ENCODE measurements at places on chromosomes 11 and 22.

DNA sequence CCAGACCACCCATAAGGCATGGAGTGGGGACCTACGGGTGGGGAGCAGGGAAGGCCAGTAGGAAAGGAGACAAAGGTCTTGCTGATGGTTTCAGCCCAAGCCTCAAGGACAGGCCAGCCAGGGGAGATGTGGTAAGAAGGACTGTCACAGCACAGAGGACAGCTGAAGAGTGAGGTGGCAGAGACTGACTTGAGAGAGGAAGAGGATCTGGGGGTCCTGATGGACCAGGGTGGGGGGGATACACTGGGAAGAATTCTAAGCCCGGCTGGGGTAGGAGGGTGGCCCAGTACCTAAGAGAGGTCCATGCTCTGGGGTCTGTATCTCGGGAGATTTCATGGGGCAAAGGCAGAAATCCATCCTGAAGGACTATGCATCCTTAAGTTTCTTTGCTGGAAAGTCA lies 66.1 kb upstream of the THY1 start:
- DNase-seq: no peak

DNA sequence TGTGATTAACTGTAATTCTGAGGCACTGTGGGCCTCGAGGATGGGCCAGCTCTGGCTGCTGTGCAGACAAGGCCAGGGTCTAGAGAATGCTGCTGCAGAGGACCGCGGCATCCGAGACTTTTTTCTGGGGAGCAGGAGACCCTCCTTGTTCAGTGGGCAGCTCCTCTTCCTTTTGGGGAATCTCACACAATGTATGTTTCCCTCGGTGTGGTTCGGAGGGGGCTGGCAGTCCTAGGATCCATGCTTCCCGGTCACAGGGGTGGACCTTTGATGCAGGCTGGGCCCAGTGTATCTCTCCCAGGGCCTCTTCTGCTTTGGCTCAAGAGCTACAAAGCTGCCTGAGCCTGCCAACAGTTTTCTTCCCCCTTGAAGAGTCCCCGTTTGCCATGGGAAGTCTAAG lies 31.5 kb downstream of the MYEOV start:
- no peak for DNase-seq

- DNase-seq: no peak
Observed at GRCh38 chr11:79550809-79551208, 110.0 kb upstream of the TENM4 start.

- DNase-seq: no peak
Observed at GRCh38 chr11:120645639-120646038, 134.1 kb downstream of the GRIK4 start.

- no peak for DNase-seq
Observed at GRCh38 chr22:19058713-19059451, 63.3 kb downstream of the DGCR2 start.

GRCh38 chr11:69818603-69819441 lies at the start of gene FGF3:
Gene FGF3, minus strand, starts transcription at chr11:69819416. Its CDS starts 483 bp downstream, at chr11:69818933.
- no peak for DNase-seq

DNA sequence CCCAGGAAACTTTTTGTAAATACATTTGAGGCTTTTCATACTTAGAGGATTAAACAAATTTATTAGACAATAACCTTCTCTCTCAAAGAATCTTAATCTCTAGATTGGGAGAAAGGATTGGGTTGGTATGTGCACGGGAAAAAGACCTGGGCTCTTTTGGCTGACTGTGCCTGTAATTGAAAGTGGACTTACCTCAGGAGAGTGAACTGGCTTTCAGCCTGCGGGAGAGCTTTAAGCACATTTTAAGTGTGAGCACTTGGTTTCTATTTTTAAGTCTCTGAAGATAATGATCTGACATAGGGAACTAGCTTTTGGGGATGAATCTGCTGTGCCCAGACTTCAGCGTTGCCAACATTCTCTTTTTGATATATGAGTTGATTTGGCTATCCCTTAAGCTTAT lies 35.8 kb downstream of the UVRAG start:
- DNase-seq: no peak

- DNase-seq: no peak
Observed at GRCh38 chr11:115627666-115628460, 123.6 kb upstream of the CADM1 start.

GRCh38 chr11:65954771-65955170 lies 6.8 kb upstream of the SART1 start:
- DNase-seq: peak; percentile 40

DNA sequence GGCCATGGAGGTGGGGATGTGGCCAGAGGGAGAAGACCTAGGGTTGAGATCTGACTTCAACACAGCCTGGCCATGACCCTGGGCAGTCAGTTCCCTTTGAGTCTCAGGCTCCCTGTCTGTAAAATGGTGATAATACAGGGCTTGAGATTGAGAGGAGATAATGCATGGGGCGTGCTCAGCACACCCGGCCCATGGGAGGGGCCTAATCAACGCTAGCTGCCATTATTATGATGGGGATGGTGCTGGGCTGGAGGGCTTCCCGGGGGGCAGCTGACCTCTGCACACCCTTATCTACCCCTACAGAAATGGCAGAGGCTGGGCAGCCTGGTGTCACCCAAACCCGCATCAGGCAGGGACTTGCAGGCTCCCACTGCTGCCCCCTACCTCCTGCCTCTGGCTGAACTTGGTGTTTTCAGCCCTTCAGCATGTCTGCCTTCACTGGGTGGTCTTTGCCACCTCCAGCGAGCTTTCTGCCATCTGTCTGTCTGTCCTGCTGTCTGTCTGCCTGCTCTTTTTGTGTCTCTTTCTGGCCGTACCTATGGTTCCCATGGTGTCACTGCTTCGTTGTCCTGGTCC lies 84.5 kb downstream of the CACNA1I start:
- DNase-seq: no peak

DNA sequence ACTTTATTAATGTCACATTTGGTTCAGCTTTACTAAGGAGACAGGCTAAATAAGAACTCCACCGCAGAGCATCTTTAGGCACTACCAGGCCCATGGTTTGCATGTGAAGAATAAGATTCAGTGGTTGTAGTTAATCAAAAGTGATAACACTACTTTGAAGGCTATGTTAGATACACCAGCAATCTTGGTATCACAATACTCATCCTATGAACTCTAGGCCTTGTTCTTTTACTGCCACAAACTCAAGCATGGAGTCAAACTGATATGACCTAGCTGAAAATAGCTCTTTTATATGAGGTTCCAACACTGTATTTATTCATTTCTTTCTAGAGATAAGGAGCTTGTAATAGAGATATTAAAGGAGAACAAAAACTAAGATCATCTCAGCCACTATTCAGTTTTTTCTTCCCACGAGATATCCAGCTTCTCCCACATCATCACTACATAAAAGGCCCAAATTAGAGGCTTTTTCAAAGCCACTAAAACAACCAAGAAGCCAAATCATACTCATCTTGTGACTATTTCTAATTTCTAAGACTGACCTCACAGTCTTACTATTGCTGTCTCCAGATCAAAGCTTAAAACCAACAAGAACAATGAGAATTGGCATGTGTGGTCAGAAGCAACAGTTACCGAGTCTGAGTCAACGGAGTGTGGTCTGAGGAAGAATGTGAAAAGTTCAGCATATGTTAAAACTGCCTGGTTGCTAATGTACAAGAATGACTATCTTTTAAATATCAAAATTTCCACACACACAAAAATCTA lies 25.1 kb upstream of the GUCY1A2 start:
- peak; percentile 87 for DNase-seq

DNA sequence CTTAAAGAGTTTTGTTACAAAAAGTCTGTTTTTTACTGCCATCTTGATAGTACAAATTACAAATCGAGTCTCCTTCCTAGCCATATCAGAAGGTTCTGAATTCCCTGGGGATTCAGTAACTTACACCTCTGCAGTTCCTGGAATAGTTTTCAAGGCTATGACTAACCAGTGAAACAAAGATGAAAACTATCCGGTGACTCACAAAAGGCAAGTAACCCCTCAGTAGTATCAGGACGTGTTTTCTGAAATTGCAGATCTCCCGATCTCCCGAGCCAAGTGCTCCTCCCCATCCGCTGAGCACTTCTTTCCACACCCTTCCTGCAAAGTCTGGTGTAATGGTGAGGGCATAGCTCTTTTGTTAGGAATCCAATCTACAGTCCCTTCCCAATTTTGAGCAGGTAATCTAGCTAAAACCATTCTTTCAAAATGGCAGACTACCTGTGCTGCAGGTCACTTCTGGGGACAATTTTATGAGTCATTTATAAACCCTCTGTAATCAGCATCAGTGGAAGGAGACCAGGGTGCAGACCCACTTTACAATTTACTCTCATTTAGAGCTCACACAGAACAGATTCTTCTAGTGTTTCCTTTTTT lies 7.7 kb downstream of the E2F8 start:
- DNase-seq: peak; percentile 91

GRCh38 chr11:93287434-93287833 lies 43.1 kb upstream of the DEUP1 start:
- no peak for DNase-seq

- no peak for DNase-seq
Observed at GRCh38 chr11:123264431-123264780, 69.4 kb upstream of the CLMP start.

DNA sequence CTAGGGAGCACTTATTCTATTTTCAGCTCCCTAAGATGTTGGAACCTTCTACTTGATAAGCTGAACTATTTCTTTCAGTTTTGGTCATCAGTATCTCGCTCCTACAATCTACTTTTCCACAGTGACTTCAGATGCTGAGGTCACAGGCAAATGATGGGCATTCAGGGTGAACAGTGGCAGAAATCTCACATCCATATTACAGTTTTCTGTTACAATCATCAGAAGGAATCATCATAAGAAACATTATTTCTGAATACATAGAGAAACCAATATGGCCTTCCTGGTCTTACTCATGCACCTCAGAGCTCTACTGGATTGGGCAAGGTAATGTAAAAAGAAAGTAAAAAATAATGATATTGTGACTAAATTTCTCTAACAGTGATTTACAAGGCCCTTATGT lies 39.4 kb upstream of the DDI1 start:
- DNase-seq: no peak

GRCh38 chr11:131978351-131978750 lies 607.9 kb downstream of the NTM start:
- DNase-seq: no peak

GRCh38 chr11:62141111-62142042 lies 17.6 kb downstream of the INCENP start:
- no peak for DNase-seq

DNA sequence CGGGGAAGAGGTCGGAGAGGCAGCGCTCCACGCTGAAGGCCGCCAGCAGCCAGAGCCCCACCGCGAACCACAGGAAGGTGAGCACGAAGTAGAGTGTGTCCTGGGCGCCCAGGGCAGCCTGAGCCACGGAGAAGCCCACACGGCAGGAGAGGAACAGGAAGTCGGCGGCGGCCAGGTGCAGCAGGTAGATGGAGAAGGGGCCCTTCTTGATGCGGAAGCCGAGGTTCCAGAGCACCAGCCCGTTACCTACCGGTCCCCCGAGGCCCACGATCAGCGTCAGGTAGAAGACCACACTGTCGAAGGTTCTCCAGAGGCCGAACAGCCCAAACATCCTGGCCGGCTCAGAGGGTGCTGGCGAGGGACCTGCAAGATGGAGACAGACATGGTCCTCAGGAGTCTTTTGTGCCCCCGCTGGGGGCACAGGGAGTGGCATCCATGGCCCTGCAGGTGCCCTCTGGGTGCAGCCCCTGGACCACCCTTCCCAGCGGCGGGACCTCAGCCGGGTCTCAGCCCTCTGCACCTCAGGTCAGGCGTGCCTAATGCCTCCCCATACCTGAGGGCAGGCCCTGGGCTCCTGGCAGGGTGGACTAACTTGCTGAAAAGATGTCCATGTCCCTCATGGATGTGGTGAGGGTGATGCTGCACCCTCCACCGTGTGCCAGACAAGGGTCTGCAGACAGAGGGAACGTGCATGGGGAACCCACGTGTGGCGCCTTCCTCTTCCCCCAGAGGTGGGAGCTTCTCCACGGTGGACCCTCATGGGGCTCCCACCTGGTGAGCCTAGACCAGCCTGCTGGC lies at the start of gene MRGPRG:
TSS of gene MRGPRG (minus strand) at position 331 of the 798 bp plus-strand sequence. CDS start at position 331, 0 bp downstream.
- no peak for DNase-seq

DNA sequence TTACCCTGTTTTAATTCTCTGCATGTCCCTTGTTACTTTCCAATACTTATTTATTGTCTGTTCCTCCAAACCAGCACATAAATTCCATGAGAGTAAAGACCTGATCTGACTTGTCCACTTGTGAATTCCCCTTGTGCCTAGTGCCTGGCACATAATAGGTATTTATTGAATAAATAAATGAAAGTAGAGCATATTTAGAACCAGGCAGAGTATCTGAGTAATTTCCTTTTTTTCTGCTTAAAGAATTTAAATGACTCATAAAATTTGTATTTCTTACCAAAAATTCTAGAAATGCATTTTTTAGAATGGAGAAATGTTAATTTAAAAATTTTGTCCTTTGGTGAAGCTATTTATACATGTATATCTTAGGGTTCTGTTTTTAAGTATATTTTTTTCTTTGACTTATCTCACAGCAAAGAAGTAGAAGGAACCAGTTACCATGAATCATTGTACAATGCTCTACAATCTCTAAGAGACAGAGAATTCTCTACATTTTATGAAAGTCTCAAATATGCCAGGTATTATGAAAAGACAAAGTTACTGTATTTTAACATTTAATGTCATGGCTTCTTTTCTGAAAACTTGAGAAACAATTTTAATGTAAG lies 96.8 kb downstream of the ATM start:
- peak; percentile 60 for DNase-seq

- no peak for DNase-seq
Observed at GRCh38 chr22:19355413-19356157, 64.1 kb upstream of the CLTCL1 start.

DNA sequence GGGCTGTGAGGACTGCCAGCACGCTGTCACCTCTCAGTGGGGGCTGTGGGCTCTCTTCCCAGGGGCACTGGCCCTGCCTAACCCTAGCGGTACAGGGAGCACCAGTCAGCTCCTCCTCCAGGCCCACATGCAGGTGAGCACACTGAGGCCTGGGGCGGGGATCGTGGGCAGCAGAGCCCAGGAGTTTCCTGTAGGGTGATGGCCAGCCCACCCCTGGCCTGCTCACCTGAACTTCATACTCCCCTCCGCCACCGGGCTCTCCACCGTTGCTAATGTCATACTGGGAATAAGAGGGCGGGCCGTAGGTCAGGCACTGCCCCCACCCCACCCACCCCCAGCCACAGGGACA lies 10.0 kb upstream of the TREH start:
- DNase-seq: no peak

GRCh38 chr11:33934450-33934849 lies 42.6 kb upstream of the LMO2 start:
- no peak for DNase-seq

- DNase-seq: no peak
Observed at GRCh38 chr11:106998116-106998915, 20.0 kb downstream of the GUCY1A2 start.

Data from mammary epithelial cell (primary cell).